ENCODE measurements at places on chromosomes 13 and 19.
A peak's percentile ranks its signal among the peaks of the same experiment; 100 is the strongest.

- no peak for DNase-seq
Observed at GRCh38 chr19:40627486-40628279, 26.5 kb downstream of the LTBP4 start.

DNA sequence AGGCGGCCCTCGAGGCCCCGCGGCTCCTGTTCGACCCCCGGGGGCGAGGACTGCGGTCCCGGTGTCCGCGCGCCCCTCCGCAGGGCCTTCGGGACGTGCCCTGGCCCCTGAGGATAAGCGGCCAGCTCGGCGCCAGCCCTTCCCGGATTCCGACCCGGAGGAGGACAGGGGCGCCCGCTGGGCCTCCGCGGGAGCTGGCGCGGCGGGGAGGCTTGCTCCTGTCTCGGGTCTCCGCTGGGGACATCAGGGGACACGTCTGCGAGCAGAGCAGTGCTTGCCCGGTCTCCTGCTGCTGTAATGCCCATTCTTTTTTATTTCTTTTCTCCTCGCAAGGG, 829 bp downstream of the B3GLCT start:
- DNase-seq: peak; percentile 32

- no peak for DNase-seq
Observed at GRCh38 chr19:35987571-35987896, 7.5 kb upstream of the SDHAF1 start.

GRCh38 chr13:105336706-105337576, 1198.5 kb downstream of the EFNB2 start:
- no peak for DNase-seq

- DNase-seq: no peak
Observed at GRCh38 chr13:40969169-40969901, 49.8 kb downstream of the ELF1 start.

GRCh38 chr13:108113407-108113806, 101.9 kb downstream of the LIG4 start:
- no peak for DNase-seq

DNA sequence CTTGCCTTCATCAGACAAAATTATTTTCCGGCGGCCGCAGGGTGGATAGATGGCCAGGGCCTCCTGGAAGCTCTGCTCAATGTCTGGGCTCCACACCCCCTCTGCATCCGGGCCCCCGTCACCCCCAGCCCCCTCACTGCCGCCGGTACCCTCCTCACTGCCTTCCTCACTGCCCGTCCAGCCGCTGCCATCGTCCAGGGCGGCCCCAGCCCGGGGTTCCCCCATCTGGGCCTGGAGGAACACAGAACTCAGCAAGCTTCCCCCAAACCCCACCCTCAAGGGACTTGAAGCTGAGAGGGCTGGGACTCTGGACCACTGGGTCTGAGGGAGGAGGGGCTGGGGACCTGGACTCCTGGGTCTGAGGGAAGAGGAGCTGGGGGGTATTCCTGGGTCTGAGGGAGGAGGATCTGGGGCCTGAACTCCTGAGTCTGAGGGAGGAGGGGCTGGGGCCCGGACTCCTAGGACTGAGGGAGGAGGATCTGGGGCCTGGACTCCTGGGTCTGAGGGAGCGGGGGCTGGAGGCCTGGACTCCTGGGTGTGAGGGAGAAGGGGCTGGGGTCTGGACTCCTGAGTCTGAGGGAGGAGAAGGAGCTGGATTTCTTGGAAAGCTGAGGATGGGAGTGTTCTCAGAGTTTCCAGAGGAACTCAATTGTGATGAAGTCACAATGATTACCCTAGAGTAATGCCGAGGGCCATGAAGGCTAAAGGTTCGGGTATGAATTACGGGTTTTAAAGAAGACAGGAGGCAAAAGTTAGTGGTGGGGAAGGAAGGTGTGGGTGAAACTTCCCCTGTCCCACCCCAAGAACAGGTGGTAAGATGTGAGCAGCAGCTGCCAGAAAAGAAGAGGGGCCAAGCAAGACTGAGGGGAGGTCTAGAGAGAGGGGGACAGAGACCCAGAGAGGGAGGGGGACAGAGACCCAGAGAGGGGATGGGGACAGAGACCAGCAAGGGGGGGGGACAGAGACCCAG, 2.1 kb downstream of the TEAD2 start:
- no peak for DNase-seq

- no peak for DNase-seq
Observed at GRCh38 chr13:30017880-30018279, 167.5 kb upstream of the UBL3 start.

DNA sequence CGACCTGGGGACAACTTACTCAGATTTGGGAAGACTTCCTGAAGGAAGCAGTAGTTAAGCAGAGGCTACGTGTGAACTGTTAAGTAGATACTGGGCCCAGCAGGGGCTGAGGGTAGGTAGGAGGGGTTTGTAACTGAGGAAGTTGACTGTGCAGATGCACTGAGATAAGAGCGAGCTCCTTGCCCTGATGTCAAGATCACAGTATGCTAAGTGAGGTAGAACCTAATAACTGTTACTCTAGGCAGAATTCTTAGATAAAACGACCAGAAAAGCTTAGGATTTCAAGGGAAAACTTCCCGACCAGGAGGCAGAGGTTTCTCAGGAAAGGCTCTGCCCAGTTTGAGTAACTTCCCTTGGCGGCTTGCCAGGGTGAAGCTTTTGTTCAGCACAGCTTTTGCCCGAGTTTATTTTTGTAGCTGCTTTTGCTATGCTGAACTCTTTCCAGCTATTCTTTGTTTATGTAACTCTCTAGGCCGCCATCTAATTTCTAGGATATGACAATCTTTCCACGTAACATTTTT, 632.1 kb downstream of the DIAPH3 start:
- DNase-seq: peak; percentile 71

DNA sequence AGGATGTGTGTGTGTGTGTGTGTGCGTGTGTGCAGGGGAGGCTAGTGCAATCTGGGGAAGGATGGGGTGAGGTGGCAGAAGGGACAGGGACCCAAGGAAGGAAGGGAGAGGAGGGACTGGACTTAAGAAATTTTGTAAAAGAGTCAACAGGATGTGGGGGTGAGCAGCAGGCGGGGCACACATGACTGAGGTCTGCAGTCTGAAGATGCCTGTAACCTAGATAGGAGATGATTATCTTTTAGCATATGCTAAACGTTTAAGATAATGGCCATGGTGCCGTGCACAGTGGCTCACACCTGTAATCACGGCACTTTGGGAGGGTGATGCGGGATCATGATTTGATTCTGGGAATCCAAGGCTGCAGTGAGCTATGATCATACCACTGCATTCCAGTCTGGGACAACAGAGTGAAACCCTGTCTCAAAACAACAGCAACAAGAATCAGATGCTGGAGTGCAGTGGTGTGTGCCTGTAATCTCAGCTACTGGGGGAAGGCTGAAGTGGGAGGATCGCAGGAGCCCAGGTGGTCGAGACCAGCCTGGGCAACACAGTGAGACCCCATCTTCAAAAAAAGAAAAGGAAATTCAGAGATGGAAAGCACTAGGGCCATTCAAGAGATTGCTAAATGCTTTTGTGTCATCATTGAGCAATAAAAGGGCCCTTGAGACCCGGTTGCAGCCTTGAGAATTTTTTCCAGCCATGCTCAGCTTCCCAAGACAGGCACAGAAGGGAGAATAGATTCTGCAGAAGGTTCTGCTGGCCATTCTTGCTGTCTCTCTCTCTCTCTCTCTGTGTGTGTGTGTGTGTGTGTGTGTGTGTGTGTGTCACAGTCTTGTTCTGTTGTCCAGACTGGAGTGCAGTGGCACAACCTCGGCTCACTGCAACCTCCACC, 3.8 kb upstream of the ZNF414 start:
- DNase-seq: no peak

DNA sequence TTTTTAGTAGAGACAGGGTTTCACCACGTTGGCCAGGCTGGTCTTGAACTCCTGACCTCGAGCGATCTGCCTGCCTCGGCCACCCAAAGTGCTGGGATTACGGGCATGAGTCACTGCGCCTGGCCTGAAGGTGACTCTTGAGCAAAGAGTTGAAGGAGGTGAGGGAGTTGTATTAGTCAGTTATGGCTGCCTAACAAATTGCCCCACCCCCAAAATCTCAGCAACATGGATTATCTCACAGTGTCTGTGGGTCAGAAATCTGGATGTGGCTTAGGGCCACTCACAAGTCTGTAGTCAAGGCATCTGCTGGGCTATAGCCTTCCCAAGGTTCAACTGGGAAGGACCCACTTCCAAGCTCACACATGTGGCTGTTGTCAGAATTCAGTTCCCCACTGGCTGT, 52.8 kb upstream of the ADGRE5 start:
- no peak for DNase-seq

DNA sequence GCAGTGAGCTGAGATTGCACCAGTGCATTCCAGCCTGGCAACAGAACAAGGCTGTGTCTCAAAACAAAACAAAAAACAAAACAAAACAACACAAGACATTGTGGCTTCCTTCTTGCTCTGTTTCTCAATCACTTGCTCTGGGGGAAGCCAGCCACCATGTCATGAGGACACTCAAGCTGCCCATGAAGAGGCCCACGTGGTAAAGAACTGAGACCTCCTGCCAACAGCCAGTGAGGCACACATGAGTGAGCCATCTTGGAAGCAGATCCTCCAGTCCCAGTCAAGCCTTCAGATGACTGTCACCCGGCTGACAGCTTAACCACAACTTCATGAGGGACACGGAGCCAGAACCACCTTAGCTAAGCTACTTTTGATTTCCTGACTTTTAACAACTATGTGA, 25.2 kb downstream of the CPT1C start:
- DNase-seq: no peak

GRCh38 chr13:75945841-75946482, 309.8 kb downstream of the LMO7 start:
- no peak for DNase-seq

DNA sequence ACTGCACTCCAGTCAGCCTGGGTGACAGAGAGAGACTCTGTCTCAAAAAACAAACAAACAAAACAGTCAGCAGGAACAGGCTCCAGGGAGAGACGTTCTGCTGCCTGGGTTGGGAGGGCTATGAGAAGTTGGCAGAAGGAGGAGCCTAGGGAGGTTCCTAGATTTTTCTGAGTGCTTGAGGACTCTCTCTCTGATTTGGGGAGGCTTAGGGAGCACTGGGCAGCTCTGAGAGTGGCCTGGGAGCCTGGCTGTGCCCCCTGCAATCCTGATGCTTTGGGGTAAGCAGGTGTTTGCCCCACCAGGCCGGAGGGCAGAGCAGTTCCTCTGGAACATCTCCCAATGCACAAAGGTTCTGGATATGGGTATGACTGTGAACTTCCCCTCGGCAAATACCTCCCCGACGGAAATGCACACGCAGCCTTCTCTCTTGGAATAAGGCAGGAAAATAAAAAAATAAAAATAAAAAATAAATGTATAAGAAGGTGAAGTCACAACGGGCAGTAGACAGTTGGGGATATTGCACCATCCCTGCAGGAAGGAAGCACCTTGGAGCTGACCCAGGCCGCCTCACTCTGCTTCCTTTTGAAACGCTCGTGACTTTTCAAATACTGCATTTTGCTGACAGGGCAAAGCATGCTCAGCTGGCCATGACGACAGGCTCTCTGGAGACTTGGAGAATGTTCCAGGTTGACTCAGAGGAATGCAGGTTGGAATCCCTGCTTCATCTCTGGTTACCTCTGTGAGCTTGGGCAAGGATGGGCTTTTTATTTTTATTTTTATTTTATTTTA, 26.5 kb upstream of the HOMER3 start:
- DNase-seq: no peak

DNA sequence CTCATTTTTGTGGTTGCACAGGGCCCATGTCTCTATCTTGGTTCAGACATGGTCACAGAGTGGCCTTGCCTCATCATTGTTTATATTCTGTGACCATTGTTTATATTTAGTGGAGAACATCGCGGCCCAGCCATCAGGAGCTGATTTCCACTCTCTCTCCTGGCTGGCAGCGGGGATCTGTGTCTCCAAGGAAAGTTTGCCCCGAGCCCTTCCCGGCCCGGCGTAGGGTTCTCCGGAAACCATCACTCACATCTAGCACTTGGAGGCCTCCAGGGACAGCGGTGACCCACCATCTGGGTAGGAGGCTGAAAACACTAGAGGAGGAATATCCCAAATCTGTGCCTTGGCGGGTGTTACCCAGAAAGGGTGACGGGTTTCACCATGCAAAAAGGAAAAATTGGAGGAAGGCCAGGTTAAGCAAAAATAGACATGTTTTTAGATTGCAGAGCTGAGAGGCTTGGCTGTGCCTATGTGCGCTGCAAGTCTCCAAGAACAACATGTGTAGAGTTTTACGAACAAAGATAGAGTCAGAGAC, 726 bp upstream of the ZNF358 start:
- DNase-seq: no peak

- no peak for DNase-seq
Observed at GRCh38 chr19:31510635-31511034, 161.4 kb upstream of the TSHZ3 start.

DNA sequence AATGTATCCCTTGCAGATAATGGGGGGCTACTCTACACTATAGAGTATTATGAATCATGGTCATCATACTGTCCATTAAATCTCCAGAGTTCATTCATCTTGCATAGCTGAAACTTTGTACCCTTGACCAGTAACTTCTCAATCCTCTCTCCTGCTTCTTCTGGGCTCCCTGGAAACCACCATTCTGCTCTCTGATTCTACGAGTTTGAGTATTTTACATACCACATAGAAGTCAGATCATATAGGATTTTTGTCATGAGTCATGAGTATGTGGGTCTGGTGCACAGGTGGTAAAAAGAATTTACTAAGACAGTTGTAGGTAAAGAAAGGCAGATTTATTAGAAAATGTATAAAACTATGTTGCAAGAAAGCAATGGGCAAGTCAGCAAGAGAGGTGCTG, 41.9 kb downstream of the WTIP start:
- DNase-seq: no peak

DNA sequence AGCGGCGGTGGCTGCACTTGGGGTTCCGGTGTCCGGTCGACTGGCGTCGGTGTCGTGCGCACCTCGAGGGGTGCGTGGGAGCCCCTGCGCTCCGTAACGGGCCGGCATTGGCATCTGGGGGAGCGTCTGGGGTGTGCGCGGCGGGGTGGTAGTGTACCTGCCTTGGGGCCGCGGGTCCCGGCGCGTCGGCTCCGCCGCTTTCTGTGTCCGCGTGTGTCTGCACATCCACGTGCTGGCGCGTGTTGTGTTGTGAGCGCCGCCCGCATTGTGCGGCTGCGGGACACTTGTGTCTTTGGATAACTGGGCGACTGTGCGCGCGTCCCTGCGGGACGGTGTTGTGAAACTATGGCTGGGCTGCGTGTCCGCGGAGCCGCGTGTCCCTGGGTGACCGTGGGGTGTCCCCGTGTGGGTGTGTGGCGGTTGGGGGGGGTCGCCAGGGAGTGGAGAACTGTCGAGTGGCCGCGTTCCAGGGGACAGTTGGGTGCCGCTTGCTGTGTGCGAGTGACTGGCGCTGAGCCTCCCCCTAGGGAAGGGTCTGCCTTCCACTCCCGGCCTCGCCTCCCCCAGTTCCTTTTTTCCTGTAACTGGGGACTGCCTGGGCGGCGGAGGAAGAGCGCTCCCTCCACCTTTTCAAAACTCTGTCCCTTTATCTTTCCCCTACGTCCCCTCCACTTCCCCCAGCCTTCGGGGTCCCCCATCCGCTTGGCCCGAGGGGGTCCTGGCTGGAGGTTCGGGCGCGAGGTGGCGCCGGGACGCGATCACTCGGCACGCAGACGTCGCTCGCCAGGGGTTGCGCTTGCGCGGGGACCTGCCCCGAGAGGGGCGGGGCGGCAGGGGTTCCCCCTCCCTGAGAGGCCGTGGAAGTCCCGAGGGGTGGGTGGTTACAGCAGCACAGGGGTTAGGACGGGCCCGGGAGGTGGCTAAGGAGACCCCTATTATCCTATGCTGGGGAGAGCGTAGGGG, 5.7 kb upstream of the NFIC start:
- DNase-seq: no peak

- no peak for DNase-seq
Observed at GRCh38 chr13:51542346-51543242, 41.7 kb upstream of the WDFY2 start.
